Stimulated activated CD4-positive, alpha-beta T cell treated with anti-CD3 and anti-CD28 coated beads, Interleukin-15, amount 100 ng/mL, for 1 hour (primary cell): ENCODE measurements at places on chromosomes 12 and 14.

- no peak for DNase-seq
Measured at GRCh38 chr12:79128956-79129355, 264.4 kb downstream of the SYT1 start.

GRCh38 chr12:26847431-26847830 lies 14.4 kb upstream of the ITPR2 start:
- DNase-seq: no peak

DNA sequence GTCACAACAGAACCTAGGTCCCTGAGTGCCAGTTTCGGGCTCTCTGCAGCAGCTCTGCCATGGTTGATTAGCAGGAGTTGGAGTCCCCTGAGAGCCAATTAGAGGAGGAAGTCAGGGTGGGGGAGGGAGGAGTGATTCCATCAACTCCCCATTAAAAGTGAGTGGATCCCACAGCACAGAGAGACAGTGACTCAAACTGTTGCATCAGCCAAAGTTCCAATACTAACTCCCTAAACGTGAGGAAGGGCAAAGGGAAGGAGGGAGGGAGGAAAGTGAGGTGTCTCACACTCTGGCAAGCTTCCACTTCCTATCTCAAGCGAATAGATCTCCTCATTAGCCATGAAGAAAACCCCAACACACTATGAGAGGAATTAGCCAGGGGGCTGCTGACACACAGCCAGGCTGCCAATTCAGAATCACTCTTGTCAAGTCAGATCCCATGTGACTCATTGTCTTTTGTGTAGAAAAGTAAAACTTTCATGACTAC lies 23.6 kb downstream of the OR11H4 start:
- DNase-seq: no peak

GRCh38 chr12:96719660-96720362 lies 187.2 kb upstream of the NEDD1 start:
- no peak for DNase-seq

- DNase-seq: no peak
Measured at GRCh38 chr14:52299692-52300278, 14.3 kb upstream of the PTGER2 start.

DNA sequence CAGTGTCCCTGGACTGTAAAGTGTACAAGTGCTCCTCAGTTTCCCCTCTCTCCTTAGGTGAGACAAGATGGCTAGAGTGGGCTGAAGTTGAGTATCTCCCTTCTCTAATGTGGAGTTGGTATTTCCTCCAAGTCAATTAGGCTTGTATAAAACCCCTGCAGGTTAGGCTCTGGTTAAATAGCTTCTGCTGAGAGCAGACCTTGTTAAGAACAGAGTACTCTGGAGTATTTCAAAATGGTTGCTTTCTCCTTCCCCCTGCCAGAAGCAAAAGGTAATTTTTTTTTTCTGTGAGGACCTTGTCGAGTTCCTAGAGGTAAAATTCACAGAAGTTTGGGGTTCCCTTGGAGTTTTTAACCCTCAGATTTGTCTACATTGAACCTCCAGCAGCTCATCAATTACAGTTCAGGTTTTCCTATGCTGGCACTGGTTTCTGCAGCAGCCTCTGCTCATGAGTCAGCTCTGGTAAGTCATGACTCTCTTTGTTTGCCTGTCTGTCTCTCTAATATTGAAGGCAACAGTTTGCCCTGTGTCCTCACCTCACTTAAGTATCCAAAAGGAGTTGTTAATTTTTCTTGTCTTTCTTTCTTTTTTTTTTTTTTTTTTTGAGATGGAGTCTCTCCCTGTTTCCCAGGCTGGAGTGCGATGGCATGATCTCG lies 27.8 kb upstream of the GLIPR1 start:
- no peak for DNase-seq

- DNase-seq: peak; percentile 93
Measured at GRCh38 chr12:118376089-118377020, at the start of gene SUDS3. TSS of gene SUDS3 (plus strand) at chr12:118376555. CDS start at chr12:118376692, 137 bp downstream.

- no peak for DNase-seq
Measured at GRCh38 chr14:103296007-103296406, 38.0 kb upstream of the EIF5 start.

DNA sequence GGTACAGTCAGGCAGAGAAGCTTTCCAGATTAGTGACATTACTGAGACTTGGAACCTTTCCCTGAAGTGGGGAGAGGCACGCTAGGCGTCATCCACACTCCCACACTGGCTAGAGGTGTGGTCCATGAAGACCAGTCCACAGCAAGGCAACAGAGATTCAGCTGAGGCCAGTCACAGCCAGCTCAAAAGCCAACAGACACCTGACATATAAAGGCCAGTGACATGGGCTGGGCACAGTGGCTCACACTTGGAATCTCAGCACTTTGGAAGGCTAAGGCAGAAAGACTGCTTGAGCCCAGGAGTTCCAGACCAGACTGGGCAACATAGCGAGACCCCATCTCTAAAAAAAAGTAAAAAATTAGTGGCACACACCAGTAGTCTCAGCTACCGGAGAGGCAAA lies 10.9 kb downstream of the HRK start:
- no peak for DNase-seq

GRCh38 chr14:75979648-75980565 lies 1.9 kb downstream of the TGFB3 start:
- DNase-seq: no peak

- no peak for DNase-seq
Measured at GRCh38 chr14:95998656-95999055, 40.5 kb upstream of the C14orf132 start.

- no peak for DNase-seq
Measured at GRCh38 chr12:24155042-24155441, 205.6 kb upstream of the SOX5 start.

GRCh38 chr12:79367032-79367589 lies 323.7 kb downstream of the PAWR start:
- DNase-seq: no peak

GRCh38 chr14:65015391-65015790 lies 28.7 kb downstream of the FNTB start:
- DNase-seq: no peak

DNA sequence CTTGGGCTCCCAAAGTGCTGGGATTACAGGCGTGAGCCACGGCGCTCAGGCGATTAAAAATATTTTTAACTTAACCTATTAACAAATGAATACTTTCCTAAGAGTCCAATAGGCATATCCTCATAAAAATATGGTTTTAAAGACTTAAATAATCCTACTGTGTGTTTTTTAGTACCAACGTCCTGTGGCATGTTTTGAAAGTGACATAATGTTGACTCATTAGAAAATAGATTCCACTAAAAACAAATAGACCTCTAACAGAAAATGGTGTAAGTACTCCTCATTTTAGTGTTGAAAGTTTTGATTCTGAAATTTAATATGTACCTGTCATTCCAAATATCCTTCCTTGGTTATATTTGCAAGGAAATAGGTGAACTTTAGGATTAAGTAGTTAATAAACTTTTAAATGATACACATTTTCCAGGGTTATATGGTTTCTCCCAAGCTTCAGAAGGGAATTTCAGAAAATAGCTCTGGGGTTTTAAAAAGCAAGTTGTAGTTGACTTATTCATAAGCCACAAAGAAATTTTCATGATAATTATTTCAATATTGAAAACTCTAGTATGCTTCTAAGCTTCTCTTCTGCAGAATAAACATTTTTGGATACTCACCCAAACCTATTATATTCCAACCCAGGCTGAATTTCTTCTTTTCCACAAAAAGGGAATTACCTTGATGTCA lies 12.1 kb upstream of the LUM start:
- DNase-seq: no peak

DNA sequence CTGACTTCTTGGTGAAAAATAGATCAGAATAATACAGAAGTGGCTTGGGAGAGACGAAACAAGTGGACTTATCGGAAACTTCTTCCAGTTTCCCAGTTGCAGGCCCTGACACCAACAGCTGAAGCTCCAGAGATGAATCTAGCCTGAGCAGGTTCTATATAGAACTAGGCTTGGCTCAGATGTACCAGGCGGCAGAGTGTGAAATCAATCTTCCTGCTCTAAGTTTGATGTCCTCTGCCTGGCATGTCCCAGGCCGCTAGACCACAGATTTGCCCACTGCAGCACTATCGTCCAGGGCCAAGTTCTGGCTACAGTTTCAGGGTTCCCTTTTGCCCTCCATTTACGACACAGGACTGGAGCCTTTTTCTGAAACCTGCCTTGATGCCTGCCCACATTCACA lies 91.3 kb upstream of the PLEKHA5 start:
- no peak for DNase-seq

- DNase-seq: no peak
Measured at GRCh38 chr14:34926552-34926951, 51.4 kb upstream of the BAZ1A start.

GRCh38 chr12:90126125-90126524 lies 417.5 kb upstream of the ATP2B1 start:
- DNase-seq: no peak

DNA sequence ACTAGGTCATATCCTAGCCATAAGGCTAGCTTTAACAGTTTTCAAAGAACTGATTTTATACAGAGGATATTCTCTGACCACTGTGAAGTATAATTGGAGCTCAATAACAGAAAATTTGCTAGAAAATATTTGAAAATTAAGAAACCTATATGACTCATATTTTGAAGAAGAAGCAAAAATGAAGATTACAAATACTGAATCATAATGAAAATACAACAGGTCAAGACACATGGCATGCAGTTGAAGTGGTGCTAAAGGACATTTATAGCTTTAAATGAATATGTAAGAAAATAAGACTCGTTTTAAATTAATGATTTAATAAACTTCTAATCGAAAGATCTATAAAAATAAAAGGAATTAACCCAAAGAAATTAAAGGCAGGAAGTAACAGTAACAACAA lies 1234.6 kb downstream of the SLC16A7 start:
- DNase-seq: no peak

DNA sequence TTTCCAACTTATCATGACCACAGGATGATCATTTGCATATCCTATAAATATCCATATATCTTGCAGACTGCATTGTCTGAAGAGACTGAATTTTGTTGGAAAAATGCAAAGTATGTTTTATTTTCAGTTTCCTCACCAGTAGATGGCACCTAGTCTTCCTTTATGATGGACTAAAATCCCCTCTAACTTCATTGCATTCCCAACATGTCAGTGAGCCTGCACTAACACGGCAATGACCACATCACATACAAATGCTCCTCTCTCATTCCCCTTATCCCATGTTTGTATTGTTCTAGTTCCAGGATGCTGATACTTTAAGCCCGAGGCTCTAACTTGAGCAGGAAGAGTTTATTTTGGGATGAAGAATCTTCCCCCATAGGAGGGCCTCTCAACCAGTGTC lies 24.7 kb upstream of the MYBPC1 start:
- no peak for DNase-seq

DNA sequence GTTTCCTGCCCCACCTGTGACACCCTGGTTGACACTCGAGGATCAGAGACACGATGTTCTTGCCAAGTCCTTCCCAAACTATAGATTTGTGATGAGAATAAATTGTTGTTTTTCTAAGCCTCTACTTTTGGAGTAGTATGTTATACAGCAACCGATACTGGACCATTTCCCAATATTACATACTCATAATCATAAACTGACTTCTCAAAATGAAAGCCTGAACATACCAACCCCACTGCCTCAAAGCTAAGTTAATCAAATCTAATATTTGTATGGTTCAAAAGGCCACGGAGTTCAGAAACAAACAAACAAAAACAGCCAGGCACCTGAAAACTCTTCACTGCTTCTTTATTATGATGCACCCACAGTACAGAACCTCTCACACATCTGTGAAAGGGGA lies 52.3 kb upstream of the GPHB5 start:
- no peak for DNase-seq

DNA sequence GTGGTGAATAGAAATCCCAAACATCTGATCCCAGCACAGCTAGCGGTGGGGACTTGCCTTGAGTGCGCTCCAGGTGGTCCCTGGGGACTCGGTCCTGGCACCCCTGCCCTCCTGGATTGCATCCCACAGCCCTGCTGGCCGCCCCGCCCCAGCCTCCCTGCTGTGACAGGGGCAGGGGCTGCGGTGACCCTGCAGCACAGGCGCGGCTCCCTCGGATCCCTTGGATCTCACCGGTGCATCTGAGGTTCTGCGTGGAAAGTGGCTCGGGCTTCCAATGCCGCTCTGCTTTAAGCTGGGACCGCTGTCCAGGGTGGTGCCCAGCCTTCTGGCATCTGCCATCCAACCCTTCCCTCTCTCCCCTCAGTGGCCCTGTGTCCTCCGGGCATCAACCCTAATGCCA lies 16.0 kb downstream of the ANKRD9 start:
- no peak for DNase-seq

DNA sequence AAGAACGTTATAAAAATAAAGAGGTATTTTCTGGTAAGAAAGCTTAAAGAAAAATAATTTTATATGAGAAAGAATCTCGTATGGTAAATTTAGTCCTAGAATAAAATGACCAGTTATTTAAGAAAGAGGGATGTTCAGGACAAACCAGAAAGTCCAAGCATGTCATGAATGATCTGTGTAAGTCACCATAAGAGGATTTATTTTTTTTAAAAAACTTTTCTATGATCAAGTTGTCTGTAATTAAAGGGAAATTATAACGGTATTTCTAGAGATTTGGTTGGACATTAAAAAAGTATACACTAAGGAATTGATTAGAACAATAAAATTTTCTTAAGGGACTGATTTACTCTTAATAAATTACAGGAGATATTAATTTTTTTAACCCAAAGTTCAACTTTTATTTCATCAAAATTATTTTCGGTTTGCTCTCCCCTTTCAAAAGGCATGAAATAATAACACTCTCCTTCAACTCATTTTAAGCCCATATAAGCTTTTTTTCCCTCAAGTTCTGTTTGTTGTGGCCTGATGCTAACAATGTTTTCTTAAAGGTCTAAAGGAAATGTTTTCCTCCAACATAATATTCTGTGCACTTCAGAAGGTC lies 49.9 kb upstream of the CPSF6 start:
- DNase-seq: no peak

GRCh38 chr14:85578930-85579329 lies 49.0 kb downstream of the FLRT2 start:
- no peak for DNase-seq

GRCh38 chr12:108886873-108887629 lies 7.2 kb downstream of the DAO start:
- no peak for DNase-seq

GRCh38 chr12:92408072-92408900 lies 262.6 kb upstream of the BTG1 start:
- no peak for DNase-seq

DNA sequence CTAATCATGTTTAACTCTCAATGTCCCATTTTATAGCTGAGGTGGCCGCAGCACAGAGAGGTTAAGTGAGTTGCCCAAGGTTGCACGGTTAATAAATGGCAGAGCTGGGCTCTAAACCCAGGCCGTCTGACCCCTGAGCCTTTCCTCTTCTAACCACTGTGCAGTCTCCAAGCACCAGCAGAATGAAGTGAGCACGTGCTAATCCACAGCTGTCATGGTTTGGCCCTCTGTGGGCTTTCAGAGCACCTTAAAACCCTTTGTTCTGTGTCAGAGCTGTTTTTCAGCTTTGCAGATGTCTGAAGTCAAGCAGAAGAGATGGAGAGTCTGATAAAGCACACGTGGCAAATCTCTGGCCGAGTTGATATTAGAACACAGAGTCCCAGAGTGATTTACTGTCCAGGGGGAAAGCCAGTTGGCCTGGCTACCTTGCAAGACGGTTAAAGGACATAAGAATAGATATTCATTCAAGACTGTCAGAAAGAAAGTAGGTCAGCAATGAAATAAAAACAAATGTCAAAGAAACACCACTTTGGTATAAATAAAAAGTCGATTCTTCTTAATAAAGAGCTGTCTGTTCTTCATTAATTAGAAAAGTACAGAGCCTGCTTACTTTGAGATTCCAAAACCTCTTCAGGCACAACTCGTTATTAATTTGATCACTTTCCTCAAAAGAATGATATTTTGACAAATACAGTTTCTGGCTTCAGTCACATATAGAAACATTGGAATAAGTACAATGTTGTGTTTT lies 107.3 kb downstream of the CRADD start:
- no peak for DNase-seq
